ENCODE measurements at places on chromosomes 3 and 15. TPM values are rescaled to one million over a fixed set of nuclear protein-coding genes. Genes with fewer than 3 reads are reported as not detected.

C3orf33 gene
- 2.7 TPM for total RNA-seq

DNA sequence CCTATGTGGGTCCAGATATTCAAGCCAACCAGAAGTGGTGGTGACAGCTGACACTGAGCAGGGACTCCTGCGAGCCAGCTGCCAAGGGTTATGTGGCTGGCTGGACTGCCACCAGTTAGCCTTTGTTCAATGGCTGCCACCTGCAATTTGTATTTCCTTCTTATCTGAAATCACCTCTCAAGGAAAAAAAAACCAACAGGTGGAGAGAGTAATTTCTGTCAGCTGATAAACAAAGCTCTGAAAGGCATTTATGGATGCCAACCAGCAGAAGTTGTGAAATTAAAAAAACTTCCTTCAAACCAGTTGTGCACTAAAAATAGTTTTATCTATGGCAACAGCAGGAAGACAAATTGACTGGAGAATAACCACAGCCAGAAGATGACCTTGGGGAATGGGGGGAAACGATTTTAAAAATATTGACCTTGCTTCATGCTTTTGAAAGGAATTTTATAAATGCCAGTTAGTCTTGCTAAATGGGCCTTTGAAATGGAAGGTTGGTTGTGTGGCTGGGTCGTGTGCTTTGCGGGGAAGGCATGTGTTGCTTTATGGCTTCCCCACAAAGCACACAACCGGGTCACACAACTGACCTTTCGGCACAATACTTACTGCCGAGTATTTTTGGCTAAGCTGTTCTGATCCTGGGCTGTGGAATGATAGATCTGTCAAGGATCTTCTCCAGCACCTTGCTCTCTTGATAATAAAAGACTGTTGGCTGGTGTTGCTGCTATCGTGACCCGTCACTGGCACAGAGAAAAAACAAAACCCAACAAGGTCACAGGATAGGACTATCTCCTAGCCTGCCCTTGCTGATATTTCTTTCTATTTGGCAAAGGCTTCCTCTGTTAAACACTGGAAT lies 3.5 kb downstream of the MYZAP start:
- no peak for DNase-seq

- no peak for DNase-seq
Observed at GRCh38 chr15:66884115-66884622, 181.2 kb upstream of the SMAD3 start.

DNA sequence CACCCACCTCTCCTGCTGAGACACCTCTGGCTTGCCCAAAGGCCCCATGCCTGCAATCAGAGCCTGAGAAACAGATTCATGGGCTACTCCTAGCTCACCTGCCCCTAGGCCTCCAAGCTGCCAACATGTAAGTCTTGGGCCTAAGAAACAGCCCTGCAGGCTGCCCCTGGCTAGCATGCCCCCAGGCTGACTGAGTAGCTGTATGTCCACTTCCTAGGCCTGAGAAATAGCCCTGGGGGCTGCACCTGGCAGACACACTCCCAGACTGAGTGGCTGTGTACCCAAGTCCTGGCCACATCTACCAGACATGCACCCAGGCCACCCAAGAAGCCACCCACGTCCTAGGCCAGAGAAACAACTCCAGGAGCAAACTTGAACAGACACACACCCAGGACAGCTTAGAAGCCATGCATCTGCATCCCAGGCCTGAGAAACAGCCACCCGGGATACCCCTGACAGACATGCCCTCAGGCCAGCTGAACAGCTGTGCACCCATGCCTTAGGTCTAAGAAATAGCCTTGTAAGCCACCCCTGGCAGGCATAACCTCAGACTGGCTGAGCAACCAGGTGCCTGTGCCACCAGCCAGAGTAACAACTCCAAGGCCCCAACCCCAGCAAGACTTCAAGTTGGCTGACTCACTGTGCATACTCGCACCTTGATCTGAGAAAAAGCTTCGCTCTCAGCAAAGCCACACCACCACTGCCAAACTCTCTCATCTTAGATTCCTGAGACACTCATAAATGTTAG lies 12.0 kb upstream of the NRG4 start:
- no peak for DNase-seq
